ENCODE measurements at places on chromosomes 3 and 15.

GRCh38 chr15:70344666-70345065 is 246.9 kb upstream of the TLE3 start:
- DNase-seq = no peak

GRCh38 chr3:32960404-32961170 is 9.1 kb downstream of the CCR4 start:
- no peak for DNase-seq

DNA sequence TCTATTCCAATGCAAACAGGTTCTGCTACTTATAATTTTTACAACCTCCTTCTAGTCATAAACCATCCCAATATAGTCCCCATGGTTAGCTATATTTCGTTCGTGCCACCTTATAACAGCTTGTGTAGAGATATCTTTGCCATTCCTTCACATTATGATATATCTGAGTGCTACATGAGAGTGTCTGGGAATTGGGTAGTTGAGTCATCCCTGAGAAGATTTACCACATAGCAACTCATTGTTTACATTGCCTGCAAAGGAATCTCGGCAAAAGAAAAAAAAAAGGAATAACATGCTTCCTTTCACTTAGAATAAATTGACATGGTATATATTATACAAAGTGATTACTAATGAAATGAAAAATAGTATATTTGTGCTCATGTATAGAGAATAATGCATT is 86.0 kb upstream of the VGLL3 start:
- DNase-seq = no peak

- DNase-seq = no peak
Measured at GRCh38 chr3:180102134-180102533, 65.4 kb upstream of the PEX5L start.

DNA sequence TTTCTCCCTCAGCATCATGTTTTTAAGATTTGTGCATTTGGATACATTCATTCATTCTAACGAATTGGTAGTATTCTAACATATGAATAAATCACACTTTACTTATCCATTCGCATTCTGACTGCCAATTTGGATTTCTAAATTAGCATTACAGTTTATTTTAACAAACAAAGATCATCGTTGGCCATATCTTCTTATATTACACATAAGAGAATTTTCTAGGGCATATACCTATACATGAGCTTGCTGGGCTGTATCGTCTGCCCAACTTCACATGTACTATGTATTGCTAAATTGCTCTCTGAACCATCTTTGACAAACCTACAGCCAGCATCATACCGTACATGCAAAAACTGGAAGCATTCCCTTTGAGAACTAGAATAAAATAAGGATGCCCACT is 265.8 kb upstream of the PPP2R3A start:
- no peak for DNase-seq

DNA sequence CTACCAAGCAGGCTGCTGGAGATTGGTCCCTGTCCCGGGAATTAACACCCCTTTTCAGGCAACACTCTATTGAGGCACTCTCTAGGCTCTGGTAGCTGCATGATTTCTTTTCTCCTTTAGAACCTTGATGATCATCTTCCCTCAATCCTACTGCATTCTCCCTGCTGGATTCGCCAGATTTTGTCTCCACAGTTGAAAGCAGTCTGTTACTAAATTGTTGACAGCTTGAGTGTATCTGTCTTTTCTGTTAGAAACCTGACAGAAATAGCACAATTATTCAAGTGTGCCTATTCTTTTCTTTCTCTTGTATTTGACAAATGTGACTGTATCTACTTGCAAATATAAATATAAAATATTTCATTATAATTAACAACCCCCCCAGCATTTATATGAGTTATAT is 830.8 kb upstream of the CADM2 start:
- no peak for DNase-seq

- no peak for DNase-seq
Measured at GRCh38 chr15:62474771-62475124, 309.7 kb upstream of the C2CD4B start.

DNA sequence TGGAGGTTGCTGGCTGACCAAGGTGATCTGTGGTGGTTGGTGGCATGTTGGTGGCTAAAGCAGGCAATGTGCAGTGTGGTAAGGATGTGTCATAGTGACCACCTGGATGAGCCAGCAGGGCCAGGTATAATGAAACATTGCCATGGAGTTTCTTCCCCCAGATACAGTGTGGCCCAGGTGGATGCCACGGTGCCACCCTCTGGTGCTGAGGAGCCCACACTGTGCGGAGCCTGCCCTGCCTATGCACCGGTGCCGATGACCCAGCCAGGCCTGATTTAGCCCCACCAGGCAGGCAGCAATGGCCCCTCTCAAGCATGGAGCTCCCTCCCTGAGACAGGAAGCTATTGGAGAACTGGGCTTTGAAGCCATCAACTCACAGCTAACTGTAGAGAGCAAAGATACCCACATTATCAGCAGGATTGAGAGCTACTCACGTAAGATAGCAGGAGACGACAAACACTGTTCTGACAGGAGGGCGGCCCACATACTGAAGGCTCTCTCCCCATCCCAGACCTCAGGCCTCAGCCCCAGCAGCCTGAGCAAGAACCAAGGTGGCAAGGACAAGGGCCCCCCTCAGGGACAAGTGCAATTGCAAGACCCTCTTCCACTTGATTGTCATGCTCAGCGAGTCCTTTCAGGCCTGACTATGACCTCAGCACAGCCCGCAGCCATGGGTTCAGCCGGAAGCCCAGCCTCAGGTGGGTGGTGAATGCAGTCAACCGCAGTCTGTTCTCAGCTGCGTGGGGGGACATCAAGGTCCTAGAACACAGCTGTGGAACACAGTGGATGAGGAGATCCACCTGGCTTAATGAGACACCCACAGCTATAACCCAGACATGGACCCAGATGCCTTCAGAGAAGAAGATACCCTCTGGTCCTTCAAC is 82.8 kb upstream of the CDV3 start:
- no peak for DNase-seq

DNA sequence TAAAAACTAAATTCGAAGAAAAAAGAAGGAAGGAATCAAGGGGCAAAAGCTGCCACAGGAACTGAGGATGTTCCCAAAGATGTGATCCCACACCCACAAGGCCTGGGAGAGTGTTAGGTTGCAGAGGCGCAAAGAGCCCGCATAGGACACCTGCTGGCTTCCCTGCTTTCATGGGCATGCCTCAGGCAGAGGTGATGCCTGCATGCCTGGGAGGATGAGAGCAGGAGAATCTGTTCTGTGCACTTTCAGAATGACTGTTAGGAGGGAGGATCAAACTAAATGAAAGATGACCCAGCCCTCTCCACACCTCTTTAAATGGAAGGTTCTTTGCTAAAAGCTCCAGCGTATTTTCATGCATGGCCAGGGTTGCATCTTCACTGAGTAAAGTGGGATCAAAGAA is 162.4 kb downstream of the PLCL2 start:
- no peak for DNase-seq

DNA sequence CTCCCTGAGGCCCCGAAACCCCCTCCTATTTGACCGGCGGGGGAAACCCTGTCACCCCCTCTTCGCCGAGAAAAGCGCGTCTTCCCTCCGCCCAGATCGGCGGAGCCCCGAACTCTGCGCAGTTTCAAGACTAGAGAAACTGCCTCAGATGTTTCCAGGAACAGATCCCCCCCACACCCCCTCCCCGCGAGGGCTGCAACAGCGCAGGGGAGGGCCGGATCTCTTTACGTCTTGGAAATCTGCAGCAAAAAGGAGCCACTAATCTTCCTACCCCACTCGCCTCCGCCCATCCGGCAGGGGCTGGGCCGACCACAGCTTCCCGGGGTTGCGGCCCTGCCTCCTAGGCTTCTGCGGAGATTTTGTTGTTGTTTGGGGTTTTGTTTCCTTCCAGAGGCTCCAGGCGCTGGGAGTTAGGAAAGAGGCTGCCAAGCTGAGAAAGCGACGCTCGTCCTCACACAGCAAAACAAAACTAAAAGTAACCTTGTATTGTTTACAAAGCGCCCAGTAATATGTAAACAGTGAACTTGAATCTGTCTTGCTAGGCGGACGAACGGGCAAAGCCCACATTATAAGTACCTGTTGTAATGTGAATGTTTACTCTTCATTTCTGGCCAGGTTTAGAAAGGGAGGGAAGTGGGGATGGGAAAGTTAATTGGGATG is 2.2 kb downstream of the FOXB1 start:
- peak; percentile 33 for DNase-seq
